ENCODE measurements at places on chromosomes 5 and 9.

- no peak for DNase-seq
Observed at GRCh38 chr9:4620057-4620765, 41.9 kb upstream of the PLPP6 start.

DNA sequence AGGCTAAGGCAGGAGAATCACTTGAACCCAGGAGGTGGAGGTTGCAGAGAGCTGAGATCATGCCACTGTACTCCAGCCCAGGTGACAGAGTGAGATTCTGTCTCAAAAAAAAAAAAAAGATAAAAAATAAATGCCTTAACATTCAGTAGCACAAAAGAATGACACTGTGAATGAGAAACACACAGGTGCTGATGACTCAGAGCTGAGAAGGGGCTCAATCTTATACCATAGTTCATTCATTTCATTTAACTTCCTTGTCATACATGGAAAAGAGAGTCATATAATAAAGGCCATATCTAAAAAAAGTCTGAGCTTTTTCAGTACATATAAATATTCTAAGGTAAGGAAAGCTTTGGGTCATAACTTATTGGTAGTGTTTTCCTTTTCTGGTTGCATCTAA lies 40.6 kb downstream of the WWC1 start:
- no peak for DNase-seq

DNA sequence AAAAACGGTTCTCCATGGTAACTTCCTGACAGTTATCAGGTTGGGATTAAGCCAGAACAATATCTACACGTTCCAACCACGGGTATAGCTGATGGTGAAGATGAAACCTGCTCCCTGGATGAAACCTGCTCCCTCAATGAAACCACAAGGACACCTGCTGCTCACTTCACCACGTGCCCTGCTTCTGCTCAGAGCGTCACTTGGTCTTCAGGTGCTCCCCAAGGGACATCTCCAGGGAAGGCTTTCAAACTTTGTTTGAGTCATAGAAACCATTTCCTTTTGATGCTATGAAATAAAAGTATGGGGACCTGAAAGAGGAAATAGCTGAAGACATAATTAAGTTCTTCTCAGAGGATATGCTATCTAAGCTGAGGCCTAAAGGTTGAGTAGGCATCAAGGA lies 242.4 kb downstream of the MED10 start:
- DNase-seq: no peak

DNA sequence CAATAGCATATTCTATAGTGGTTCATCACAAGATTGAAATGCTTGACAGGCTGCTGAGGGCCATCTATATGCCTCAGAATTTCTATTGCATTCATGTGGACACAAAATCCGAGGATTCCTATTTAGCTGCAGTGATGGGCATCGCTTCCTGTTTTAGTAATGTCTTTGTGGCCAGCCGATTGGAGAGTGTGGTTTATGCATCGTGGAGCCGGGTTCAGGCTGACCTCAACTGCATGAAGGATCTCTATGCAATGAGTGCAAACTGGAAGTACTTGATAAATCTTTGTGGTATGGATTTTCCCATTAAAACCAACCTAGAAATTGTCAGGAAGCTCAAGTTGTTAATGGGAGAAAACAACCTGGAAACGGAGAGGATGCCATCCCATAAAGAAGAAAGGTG lies 43.8 kb downstream of the GCNT1 start:
- no peak for DNase-seq

DNA sequence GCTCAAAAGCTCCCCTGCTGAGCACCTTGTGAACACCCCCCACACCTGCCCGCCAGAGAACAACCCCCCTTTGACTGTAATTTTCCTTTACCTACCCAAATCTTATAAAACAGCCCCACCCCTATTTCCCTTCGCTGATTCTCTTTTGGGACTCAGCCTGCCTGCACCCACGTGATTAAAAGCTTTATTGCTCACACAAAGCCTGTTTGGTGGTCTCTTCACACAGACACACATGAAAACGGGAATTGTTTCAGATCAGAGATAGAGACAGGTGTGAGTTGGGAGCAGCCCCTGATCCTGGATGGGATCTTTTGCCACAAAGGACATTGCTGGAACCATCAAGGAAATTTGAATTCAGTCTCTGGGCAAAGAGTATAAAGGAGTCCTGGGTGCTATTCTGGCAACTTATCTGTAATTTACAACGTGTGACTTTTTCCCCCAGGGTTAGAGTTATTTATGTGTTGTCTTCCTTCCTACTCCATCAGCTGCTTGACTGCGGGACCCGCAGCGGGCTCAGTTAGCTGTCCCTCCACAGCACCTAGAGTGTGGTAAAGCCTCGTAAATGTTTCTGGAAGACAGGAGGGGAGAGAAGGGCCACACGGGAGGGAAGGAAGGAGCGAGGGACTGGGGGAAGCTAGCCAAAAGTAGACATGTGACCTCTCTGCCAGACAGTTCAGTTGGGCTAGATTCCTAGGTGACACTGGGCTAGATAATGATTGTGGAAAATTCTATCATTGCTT lies 437.0 kb downstream of the ZNF608 start:
- DNase-seq: no peak

DNA sequence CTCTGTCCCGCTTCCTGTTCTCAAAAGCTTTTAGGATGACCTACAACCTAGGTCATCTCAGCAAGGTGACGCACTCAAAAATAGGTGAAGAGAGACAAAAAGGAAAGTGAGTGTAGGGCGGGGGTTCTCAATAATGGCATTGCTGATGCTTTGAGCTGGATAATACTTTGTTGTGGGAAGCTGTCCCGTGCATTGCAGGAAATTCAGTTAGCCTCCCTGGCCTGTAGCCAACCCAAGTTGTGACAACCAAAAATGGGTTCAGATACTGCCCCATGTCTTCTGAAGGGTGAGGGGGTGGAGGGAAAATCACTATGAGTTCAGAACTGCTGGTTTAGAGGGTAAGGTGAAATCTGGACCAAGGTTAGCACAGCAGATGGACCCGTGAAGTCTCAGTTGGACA lies 151.4 kb downstream of the MAST4 start:
- DNase-seq: no peak

- DNase-seq: no peak
Observed at GRCh38 chr5:66538531-66538930, 57.7 kb upstream of the MAST4 start.

DNA sequence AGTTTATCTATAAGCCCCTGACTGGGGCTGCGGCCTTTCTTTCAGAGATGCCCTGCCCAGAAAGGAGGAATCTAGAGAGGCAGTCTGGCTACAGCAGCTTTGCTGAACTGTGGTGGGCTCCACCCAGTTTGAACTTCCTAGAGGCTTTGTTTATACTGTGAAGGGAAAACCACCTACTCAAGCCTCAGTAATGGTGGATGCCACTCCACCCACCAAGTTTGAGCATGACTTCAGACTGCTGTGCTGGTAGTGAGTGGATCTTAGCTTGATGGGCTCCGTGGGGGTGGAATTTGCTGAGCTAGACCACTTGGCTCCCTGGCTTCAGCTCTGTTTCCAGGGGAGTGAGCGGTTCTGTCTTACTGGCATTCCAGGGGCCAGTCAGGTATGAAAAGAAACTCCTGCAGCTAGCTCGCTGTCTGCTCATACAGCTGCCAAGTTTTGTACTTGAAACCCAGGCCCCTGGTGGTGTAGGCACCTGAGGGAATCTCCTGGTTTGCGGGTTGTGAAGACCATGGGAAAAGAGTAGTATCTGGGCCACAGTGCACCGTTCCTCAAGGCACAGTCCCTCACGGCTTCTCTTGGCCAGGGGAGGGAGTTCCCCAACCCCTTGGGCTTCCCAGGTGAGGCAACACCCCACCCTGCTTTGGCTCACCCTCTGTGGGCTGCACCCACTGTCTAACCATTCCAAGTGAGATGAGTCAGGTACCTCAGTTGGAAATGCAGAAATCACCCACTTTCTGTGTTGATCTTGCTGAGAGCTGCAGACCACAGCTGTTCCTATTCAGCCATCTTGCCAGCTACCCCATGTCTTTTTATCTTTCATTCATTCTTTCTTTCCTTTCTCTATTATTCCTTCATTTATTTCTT lies 211.8 kb upstream of the C9orf72 start:
- no peak for DNase-seq

GRCh38 chr5:180636016-180636402 lies 13.4 kb downstream of the FLT4 start:
- no peak for DNase-seq

DNA sequence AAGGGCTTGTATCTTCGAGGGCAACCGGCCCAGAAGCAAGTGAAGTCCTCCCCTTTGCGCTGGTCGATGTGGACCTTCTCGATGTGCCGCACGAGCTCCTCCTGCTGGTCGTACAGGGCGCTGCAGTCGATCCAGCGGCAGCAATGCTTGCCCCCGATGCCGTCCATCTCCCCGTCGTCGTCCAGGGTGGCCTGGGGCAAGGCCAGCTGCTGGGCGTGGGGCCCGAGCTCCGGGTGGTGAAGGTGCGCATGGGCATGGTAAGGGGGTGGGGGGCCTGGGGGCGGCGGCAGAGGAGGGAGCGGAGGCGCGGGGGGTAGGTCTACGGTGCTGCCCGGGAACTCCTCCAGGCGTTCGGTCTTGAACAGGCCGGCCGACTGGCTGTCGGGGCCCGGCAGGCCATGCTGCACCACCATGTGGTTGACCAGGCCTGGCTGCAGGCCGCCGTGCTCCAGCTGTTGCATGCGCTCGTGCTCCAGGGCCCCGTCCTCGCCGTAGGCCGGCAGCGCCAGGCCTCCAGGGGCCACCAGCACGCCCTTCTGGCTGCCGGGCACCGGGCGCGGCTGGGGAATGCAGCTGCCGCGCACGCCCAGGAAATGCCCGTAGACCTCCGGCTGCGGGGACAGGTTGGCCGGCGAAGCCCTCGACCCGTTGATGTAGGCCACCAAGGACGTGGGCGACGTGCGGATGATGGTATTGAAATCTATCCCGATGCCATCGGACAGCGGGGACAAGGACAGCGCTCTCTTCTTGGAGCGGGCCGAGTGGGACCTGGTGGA lies 181.8 kb downstream of the GLIS3 start:
- DNase-seq: peak; percentile 18

DNA sequence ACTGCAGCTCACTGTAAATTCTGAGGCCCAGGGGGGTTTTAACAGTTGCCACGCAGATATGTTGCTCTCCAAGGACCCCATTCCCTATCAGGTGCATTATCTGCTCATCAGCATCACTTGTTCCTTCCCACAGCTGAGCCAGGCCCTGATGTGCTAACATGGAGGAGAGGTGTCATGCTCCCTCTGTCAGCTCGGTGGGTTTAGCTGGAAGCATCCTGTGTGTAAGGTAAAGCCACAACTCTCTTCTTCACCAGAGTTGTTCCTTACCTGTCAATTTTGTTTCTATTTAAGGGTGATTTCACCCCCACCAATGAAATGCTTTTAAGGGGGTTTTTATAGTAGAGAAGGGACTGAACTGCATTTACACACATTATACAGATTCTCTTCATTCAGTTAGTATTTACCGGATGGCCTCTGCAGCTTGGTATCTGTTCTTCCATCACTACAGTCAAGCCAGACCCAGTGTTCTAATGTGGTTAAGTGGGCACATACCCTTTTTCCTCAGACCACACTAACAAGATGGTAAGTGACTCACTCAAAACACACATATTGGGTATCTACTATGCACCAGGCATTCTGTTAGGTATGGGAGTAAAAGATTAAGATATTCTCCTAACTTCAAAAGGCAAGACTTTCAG lies 205.4 kb downstream of the DCP2 start:
- DNase-seq: no peak

GRCh38 chr5:73480500-73480899 lies 17.7 kb upstream of the BTF3 start:
- no peak for DNase-seq

GRCh38 chr5:150147670-150148069 lies 8.0 kb downstream of the PDGFRB start:
- no peak for DNase-seq

DNA sequence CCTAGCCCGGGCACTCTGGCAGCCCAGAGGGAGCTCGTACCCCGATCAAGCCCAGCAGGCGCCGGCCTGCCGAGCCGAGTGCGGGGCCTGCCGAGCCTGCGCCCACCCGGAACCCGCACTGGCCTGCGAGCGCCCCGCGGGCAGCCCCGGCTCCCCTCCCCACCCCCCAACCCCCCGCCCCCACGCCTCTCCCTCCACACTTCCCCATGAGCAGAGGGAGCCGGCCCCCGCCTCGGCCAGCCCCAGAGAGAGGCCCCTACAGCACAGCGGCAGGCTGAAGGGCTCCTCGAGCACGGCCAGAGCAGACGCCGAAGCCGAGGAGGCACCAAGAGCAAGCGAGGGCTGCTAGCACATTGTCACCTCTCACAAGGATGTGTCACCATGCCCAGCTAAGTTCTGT lies 36.2 kb upstream of the CCDC180 start:
- DNase-seq: no peak

GRCh38 chr5:124660229-124661093 lies 86.0 kb downstream of the ZNF608 start:
- DNase-seq: no peak

DNA sequence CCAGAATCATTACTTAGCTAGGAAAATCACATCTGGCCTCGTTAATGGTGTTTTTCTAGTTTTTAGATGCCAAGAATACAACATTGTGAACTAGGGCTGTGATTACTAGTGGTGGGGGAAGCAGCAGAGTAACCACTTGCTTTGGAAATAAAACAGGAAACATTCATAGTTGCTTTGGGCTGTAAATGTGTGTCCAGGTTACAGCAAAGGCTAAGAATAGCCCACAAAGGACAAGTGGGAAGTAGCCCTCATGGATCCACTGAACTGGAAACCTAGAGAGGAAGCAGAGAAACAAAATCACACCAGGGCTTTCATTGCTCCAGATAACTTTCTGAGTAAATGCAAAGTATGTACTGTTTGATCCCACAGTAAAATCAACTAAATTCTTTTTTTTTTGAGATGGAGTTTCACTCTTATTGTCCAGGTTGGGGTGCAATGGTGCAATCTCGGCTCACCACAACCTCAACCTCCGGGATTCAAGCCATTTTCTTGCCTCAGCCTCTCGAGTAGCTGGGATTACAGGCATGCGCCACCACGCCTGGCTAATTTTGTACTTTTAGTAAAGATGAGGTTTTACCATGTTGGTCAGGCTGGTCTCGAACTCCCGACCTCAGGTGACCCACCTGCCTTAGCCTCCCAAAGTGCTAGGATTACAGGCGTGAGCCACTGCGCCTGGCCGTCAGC lies 56.2 kb upstream of the TNFSF15 start:
- no peak for DNase-seq
